ENCODE measurements at places on chromosomes 1 and 21.

GRCh38 chr1:161733526-161733925 lies 12.2 kb downstream of the FCRLB start:
- DNase-seq, result no peak

DNA sequence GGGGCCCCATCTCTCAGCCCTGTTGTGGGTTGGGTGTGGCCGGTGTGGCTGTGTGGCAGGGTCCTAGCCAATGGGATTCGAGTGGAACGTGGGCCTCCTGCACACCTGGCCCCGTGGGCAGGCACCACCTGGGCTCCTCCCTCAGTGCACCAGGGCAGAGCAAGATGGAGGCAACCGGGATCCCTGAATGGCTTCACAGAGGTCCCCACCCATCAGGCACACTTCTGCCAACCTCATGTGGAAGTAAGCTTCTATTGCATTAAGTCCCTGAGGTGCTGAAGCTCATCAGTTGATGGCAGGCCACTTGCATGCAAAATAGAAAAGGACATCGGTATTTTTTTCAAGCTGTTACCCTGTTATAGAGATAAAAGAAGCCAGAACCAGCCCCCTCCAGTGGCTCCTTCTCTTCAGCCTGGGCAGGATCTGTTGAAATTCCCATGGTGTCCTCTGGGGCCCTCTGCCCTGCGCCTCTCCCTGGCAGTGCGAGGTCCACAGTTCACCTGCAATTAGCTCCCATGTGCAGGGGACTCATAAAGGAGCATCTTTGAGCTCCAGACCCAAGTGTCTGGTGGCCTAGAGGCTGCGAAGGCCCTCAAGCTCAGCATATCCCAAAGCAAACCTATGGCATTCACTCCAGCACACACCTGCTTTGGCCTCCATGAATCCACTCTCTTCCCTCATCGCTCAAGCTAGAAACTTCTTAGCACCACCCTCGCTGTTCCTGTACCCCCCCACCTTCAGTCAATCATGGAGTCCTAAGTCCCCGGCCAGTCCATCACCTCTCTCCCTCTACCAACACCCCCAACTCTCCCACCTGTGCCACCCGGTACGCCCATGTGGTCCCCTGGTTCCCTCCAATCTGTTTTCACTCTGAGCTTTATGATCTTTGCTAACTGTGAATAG lies 2.1 kb upstream of the SLC45A1 start:
- no peak for DNase-seq

GRCh38 chr1:205430696-205431305 lies 8.9 kb upstream of the LEMD1 start:
- peak; percentile 47 for DNase-seq

DNA sequence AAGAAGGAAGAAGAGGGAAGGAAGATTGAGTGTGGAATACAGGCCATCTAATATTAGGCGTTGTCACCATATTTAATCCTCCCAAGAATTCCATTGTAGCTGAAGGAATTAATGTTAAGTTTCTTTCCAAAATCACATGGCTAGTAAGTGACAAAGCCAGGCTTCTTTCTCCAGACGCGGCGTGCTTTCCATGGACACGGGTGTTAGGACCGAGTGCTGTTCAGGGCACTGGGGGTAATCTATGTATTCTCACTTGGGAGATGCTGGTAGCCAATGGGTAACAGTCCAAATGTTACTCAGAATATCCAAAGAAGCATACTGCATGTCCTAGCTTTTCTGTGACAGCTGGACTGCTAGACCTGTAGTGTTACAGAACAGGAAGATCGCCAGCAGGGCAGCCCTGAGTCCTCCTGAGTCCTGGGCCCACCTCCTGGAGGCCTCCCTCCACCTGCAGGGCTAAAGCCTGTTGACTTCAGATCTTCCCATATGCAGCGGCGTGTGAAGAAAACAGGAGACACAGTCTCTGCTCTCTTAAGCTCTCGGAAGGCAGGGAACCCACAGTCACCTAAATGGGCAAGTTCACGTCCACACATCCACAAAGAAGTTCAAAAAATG lies 5.3 kb downstream of the IGSF9 start:
- no peak for DNase-seq

DNA sequence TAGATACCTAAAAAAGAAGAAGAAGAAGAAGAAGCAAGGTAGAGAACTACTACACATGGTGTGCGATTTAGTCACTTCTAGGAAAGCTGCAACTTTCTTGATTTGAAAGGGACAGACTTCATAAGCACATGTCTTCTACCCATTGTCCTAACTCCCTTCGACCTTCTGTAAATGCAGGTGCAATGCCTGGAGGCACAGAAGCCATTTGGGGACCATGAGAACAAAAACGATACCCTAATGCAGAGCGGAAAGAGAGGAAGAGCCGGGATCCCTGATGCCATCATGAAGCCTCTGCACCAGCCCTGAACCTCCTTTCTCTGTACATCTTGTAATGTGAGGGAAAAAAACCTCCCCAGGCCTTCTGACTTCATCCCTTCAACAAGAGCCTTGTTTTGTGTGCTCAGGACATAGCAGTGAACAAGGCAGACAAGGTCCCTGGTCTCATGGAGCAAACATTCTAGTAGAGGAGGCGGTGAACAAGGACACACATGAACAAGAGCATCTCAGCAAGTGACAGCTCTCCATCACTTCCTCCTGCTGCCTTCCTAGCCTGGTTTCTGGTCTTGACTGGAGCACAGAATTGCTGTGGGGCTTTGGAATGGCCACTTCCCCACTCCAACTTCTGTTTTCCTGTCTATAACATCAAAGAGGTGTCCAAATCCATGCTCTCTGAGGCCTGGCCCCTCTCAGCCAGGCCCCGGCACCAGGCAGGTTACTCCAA lies 5.5 kb upstream of the LAPTM5 start:
- no peak for DNase-seq

DNA sequence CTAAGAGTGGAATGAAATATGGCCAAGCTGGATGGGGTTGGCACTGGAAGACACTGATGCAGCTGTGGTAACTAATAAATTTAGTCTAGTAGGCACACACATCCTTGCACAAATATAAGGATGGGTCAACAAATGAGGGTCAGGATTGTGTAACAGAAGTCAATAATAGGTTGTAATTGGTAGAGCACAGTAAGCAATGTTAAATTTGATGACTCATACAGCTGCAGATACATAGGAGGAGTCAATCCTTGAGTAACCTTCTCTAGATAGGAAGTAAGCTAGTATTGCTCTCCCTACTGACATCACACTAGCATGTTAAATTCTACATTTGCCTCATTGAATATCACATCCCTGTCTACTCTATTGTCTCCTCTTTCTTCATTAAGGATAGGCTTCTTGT lies 332.1 kb downstream of the PTPRC start:
- DNase-seq, result no peak

DNA sequence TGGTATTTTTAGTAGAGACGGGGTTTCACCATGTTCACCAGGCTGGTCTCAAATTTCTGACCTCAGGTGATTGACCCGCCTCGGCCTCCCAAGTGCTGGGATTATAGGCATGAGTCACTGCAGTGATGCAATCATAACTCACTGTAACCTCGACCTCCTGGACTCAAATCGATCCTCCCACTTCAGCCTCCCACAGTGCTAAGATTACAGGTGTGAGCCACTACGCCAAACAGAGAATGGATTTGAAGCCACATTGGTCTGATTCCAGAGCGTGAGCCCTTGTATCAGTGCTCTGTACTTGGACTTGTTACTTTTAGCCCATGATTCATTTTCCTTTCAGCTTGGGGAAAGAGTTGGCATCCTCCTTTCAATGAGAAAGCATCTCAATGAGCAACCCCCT lies 14.9 kb upstream of the ZNF683 start:
- no peak for DNase-seq

DNA sequence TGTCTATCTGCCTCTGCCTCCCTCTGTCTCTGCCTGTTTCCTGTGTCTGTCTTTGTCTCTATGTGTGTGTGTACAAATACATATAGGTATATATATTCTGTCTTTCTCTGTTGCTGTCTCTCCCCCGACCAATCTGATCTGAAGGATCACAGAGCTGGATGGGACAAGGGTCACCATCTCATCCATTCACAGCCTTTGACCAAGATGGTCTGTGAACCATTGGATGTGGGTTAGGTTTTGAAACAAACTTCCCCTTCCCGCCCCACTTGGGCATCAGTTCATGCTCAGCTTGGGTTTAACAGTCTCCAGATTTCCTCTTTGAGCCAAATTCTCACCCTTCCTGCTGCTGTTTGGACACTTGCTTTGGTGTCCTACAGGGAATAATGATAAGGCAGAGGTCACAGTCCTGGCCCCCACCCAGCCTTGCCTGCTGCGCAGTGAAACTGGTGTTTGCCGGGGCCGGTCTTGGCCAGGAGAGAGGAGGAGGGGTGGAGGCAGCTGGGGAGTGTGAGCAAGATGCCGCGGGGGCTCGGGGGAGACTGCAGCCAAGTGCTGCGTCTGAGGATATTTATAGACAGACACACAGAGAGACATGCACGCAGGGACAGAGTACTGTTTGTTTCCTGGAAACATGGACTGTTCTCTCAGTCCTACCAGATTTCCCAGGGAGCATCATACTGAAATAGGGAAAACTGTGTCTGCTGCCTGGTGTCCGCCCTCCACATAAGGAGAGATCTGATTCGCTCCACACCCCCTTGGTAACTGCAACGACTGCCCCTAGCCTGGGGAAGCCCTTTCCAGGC lies 27.0 kb upstream of the BTG2 start:
- DNase-seq, result no peak

DNA sequence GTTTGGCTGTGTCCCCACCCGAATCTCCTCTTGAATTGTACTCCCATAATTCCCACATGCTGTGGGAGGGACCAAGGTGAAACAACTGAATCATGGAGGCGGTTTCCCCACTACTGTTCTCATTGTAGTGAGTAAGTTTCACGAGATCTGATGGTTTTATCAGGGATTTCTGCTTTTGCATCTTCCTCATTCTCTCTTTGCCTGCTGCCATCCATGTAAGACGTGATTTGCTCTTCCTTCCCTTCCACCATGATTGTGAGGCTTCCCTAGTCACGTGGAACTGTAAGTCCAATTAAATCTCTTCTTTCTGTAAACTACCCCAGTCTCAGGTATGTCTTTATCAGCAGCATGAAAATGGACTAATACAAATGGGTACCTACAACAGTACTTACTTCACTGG lies 73.5 kb downstream of the PIK3R3 start:
- no peak for DNase-seq

DNA sequence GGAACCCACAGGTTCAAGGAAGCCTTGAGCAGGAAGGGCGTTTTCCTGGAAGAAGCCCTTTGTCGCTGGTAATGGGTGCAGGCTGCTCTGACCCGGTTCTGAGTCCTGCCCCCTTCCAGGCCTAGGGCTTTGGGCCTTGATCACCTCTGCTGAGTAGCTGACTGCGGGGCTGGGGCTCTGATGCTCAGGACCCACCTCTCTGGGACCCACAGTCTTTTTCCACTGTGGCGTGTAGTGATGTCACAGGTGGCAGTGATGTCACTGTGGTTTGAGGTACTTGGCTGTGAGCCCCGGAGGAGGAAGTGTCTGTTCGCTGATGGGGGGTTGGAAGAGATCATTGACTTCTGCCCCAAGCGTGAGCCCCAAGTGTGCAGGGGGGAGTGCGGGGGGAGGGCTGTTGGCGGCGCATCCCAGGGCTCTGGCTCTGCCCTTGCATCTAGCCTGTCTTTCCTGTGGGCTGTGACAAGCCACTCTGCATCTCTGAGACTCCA lies 6.9 kb downstream of the TNFRSF1B start:
- peak; percentile 93 for DNase-seq

DNA sequence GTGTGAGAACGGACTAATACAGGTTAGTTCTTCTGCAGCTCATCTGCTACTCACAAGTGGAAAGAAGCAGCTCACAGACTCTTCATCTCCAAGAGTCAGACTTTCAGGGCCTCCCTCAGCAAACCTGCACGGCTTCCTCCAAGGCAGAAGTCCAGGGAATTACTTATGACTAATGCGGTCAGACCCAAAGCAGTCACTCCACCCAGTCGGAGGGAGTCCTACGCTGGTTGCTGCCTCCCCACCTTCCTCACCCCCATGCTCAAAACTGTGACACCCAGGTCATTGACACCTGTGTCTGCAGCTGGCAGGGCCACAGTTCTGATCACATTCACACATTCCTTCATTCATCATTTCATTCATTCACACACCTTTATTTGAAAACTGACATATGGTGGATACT lies 38.4 kb upstream of the PRDM2 start:
- DNase-seq, result no peak

- no peak for DNase-seq
Observed at GRCh38 chr1:118987468-118988185, 516 bp downstream of the TBX15 start.

- no peak for DNase-seq
Observed at GRCh38 chr1:60709426-60709825, 372.9 kb upstream of the NFIA start.

- DNase-seq, result no peak
Observed at GRCh38 chr21:38319781-38320180, 63.0 kb downstream of the KCNJ15 start.

- DNase-seq, result no peak
Observed at GRCh38 chr1:228494970-228495853, 8.0 kb downstream of the RNF187 start.

GRCh38 chr1:43872280-43872679 lies 61.3 kb upstream of the ARTN start:
- DNase-seq, result no peak

DNA sequence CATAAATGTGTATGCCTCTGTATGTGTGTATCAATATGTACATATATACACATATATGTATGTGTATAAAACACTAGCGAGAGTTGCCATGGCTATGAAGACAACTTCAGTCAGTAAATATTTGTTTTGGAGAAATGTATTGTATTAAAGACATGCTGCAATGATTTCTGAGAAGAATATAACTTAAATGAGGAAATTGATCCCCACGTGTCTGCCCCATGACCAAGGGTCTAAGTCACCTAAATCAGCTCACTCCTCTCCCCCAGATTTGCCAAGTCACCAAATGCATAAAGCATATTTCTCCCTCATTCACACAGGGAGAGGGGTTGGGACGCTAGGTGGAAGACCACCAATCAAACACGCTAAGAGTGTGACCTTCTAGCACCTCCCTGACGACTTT lies 58.3 kb upstream of the LYST start:
- DNase-seq, result no peak

GRCh38 chr1:14610761-14611160 lies 12.3 kb downstream of the KAZN start:
- DNase-seq, result no peak

- no peak for DNase-seq
Observed at GRCh38 chr1:198837278-198838021, 198.6 kb downstream of the PTPRC start.

- DNase-seq, result no peak
Observed at GRCh38 chr1:171858696-171859095, 17.4 kb downstream of the DNM3 start.

GRCh38 chr1:90989302-90989701 lies 32.5 kb downstream of the ZNF644 start:
- DNase-seq, result no peak

GRCh38 chr1:32099426-32099825 lies 8.4 kb upstream of the KPNA6 start:
- DNase-seq, result no peak

GRCh38 chr1:35615440-35615839 lies 25.9 kb downstream of the PSMB2 start:
- no peak for DNase-seq

DNA sequence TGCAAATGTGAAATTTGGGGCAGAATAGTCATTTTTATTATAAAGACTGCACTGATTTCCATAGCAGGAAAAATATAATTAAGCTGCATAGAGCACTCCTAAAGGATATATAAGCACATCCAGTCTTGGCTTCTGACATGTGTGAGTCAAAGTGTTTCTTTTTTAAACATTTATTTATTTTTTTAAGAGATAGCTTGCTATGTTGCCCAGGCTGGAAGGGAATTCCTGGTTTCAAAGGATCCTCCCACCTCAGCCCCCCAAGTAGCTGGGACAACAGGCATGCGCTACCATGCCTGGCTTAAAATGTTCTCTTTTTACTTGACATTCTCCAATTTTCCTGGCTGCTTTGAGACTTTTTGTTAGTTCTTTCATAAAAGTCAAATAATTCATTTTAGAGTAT lies 126.1 kb downstream of the HMCN1 start:
- no peak for DNase-seq

Measured in activated CD4-positive, alpha-beta T cell treated with anti-CD3 and anti-CD28 coated beads, Interleukin-2, amount 10 ng/mL, durations not matched to agents 7 days and 5 days (primary cell).